ENCODE measurements at places on chromosomes 2 and 18. TPM values are rescaled to one million over a fixed set of nuclear protein-coding genes. Genes with fewer than 3 reads are reported as not detected.

The ABCG8 gene
- total RNA-seq: not detected

The TMEFF2 gene
- 0.33 TPM for total RNA-seq

The ERMN gene
- total RNA-seq: 0.17 TPM

The DLGAP1 gene
- total RNA-seq: 0.51 TPM

The GREB1 gene
- 0.51 TPM for total RNA-seq

GRCh38 chr2:78351208-78351607 lies 674.3 kb upstream of the REG3G start:
- DNase-seq: no peak

GRCh38 chr18:62131301-62131909 lies 55.5 kb downstream of the PIGN start:
- peak; percentile 45 for DNase-seq

- no peak for DNase-seq
Measured at GRCh38 chr2:102662833-102663232, 43.5 kb downstream of the SLC9A2 start.

GRCh38 chr2:46258937-46259776 lies 38.0 kb upstream of the EPAS1 start:
- DNase-seq: no peak

DNA sequence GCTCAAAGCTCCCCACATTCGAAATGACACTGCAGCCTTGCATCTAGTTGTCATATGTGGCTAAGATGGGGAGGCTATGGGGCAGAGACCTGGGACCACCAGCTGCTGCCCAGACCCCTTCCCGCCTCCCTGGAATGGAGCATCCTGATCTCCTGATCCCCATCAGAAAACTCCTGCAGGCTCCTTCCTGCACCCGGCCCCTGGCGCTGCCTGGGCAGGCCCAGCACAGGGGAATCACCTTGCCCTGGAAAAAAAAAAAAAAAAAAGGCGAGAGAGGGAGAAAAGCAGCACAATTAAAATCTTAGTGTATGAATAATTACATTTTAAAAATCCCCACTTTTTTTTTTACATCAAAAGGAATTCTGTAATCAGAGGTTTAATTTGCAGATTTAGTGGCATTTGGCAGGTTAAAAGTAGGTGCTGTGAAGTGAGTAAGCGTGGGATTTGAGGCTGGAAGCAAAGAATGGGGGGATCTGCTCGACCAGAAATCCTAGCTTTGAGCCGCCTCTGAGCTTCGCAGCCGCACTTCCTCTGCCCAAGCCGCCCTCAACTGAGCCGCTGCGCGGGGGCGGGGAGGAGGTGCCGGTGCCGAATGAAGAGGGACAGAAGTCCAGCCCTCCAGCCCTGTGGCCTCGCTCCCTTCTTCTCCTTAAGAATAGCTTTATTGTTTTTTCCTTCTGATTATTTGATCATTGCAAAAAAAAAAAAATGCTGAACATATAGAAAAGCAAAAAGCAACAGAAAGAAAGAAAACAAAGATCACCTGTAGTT lies 30.0 kb downstream of the THNSL2 start:
- DNase-seq: peak; percentile 2

DNA sequence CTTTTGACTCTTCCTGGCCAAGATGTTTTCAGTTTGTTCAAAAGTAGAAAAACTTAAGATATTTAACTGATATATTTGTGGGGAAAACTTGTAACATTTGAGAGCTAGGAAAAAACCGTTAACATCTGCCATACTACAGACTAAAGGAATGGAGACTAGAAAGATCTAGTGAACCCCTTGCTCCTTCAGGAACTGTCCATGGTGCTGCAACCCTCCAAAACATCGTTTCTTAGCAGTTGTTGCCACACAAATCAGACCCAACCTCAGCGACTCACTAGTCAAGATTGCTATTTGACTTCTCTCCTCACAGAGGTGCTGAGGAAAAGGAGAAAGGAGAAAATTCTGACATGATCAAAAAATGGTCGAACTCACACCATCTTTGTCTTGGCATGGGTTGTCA lies 393.8 kb upstream of the LYPD1 start:
- peak; percentile 61 for DNase-seq

GRCh38 chr2:10241641-10242430 lies 60.9 kb upstream of the HPCAL1 start:
- DNase-seq: no peak

GRCh38 chr2:177579486-177580036 lies 187.0 kb downstream of the AGPS start:
- DNase-seq: no peak

GRCh38 chr2:68295516-68295915 lies 24.2 kb downstream of the CNRIP1 start:
- no peak for DNase-seq

- DNase-seq: peak; percentile 80
Measured at GRCh38 chr18:36752929-36753865, 75.6 kb downstream of the TPGS2 start.

GRCh38 chr18:77379976-77380509 lies 130.4 kb downstream of the GALR1 start:
- DNase-seq: no peak

DNA sequence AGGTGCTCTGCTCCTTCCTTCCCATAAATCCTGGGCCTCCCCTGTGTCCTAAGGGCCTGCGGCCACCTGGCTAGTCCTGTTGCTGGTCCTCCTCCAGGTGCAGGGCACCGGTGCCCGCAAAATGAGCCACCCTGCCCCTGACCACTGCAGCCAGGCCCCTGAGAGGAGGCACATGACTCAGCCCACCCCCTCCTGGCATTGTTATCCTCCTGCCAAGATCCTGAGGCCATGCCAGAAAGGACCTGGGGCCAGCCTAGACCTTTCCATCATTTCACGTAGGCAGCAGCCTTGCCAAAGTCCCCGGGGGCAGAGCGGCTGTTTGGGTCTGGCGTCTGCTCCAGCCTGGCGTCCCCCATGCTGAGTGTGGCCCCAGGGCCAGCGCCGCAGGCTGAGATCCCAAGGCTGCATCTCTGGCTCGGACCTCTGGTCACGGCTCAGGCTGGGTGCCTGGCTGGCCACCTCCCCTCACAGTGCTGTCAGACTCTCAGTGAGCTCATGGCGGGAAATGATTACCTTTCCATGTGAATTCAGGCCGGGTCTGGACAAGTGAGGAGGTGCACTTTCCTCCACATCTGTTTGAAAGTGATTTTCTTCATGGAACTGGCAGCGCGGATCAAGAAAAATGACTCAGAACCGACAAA lies 81.0 kb downstream of the NDUFA10 start:
- DNase-seq: no peak

DNA sequence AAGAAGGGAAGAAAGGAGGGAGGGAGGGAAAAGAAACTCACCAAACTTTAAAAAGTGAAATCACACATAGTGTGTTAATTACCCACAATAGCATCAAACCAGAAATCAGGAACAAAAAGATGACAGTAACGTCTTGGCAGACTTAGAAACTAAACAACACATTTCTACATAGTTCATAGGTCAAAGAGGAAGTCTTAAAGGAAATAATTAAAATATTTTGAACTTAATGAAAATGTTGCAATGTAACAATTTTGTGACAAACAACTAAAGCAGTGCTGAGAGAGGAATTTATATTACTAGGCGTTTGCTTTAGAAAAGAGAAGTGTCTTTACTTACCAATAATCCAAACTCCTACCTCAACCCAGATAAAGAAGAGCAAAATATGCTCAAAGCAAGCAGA lies 505.0 kb upstream of the ID2 start:
- no peak for DNase-seq

- DNase-seq: no peak
Measured at GRCh38 chr2:216210701-216211540, 101.8 kb downstream of the XRCC5 start.
